Suprapubic skin (tissue), 4 donors: ENCODE measurements at places on chromosomes 1 and 21.
A peak's percentile ranks its signal among the peaks of the same experiment; 100 is the strongest.

GRCh38 chr1:92527670-92528069 is 40.9 kb upstream of the GFI1 start:
- DNase-seq = no peak

GRCh38 chr1:81974222-81974841 is 173.6 kb downstream of the ADGRL2 start:
- no peak for DNase-seq

- DNase-seq = peak; percentile 76
These were observed 16.9 kb downstream of the SLC19A1 start for GRCh38 chr21:45525153-45525909.

- no peak for DNase-seq
These were observed 158.0 kb downstream of the CLIC6 start for GRCh38 chr21:34826836-34827235.

GRCh38 chr1:8016210-8016894 is 9.8 kb downstream of the ERRFI1 start:
- no peak for DNase-seq
